ENCODE measurements at places on chromosomes 7 and 10.
A peak's percentile ranks its signal among the peaks of the same experiment; 100 is the strongest.

GRCh38 chr10:92619368-92619767 is 26.4 kb downstream of the KIF11 start:
- no peak for DNase-seq

DNA sequence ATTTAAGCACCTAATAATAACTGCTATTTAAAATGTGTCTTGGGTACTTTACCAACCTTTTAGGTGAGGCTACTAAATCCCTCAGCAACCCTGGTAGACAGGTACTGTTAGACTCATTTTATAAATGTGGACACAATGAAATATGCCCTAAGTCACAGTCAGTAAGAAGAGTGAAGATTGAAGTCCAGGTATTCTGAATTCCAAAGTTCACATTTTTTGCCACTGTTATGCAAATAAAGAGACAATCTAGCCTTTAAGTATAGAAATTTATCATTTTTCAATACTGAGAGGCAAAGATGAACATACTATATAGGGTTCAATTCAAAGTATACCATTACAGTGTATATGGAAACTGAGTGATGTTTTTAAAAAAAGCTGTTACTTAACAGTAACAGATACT is 102.7 kb downstream of the LMBR1 start:
- DNase-seq, result no peak

DNA sequence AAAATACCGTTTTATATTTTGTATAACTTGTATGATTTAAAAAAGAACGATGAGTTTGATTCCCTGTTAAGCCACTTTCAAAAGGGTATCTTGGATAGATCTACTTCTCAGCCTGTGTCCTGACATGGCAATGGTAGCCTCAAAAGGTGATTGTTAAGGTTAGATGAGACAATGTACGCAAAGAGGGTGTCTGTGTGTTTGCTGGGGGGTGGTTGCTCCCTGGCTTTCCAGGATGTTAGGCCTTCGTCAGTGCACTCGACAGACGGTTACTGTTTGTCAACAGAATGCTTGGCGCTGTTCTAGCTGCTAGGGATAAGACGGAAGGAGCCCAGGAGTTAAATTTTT is 90.3 kb downstream of the NEURL1 start:
- DNase-seq, result peak; percentile 17

DNA sequence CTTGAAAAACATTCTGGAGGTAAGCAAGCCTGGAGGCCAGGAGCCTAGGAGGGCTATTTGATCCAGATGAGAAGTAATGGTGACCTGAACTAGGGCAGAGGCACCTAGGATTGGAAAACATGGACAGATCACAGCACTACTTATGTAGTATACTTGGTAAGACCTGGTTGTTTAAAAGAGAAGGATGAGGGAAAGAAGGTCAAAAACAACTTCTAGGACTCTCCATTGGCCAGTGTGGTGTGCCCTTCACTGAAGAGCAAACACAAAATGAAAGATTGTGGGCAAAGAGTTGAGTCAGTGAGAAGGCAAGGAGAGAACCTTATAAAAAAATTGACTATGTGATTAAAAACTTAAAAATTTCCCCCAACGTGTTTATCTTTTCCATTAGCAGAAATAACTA is 14.3 kb downstream of the ANKRD1 start:
- DNase-seq, result no peak

- DNase-seq, result peak; percentile 6
Measured at GRCh38 chr7:134327896-134328295, 11.2 kb upstream of the SLC35B4 start.

DNA sequence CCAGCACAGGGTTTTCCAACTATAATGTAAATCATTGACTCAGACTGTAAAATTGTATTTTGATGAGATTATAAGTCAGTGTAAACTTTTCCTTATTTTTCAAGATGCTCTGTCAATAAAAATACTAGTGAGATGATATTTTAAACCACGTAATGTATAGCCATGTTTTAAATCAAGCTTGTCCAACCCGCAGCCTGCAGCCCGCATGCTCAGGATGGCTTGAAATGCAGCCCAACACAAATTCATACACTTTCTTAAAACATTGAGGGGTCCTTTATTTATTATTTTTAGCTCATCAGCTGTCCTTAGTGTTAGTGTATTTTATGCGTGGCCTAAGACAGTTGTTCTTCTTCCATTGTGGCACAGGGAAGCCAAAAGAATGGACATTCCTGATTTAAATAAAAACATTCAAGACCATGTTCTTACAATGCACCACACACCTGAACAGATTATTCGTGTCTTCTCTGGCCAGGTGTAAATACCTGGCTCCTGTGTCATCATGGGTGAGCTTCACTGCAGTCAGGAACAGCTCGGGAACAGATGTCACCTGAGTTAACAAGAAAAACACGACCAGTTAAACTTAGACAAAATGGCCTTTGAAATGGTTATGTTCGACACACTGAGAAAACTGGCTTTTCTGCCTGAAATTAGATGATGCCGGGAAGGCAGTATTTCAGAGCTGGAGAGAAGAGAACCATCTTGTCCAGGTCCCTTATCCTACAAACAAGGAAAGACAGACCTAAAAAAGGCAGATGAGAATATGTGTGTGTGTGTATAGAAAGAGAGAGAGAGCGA is 5.9 kb downstream of the PITRM1 start:
- DNase-seq, result no peak

DNA sequence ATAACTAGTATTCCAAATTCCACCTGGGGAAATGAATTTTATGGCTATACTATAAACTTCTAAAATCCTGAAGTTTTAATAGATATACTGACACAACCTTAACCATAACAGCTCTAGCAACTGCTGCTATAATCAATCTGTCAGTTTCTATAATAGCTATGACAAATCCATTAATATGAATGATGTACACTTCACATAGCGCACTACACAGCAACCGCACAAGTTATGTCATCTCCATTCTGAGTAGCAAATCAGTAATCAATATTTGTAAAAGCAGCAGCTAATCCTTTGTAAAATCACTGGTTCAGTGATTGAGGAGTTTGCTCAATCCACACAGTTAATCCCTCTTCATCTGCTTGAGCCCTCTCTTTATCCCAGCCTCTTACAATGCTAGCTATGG is 105.3 kb downstream of the SKAP2 start:
- DNase-seq, result no peak

DNA sequence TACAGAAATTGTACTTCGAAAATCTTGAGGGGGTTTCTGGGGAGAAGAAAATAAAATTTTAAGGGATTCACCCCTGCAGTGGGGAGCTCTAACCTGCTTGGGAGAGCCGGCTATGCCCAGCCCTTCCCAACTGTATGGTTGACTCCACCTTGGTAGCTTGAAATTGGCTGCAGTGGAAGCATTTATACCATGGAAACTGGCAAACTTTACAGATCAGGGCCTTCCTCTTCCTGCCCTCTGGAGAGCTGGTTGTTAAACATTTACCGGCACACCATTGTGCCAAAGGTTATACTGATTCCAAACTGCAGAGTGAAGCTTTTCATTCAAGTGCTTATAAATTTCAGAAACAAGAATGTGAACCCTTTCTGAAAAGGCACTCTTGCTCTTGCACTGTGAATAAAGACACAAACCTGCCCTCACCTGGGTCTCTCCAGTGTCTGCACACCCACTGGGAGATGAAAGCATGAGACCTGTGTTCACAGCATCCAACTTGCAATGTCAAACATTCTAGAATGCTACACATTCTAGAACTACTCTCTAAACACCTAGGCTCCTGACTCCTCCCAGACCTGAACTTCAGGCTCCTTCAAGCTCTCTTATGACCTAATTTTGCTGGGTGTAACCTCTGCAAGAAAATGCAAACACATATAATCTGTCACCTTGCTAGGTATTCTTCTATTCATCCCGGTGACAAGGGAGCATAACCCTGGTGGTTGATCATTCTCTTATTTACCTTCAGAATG is 44.7 kb downstream of the ABLIM1 start:
- DNase-seq, result no peak

GRCh38 chr10:58178811-58179210 is 88.9 kb downstream of the IPMK start:
- DNase-seq, result no peak

DNA sequence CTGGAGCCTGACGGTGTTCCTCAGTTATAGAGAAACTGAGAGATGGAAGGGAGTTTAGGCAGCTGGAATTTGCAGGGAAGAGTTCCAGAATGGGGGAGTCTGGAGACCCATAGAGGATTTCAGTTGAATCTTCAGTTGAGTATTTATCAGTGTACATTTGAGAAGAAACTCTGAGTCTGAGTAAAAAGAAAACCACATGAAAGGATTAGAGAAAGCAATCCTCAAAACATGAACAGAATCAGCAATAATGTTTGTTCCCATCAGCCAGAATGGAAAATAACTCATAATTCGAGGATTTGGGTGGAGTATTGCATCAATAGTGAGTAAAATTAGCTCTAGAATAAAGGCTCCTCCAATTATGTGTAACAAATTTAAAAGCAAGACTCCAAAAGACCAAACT is 130.0 kb upstream of the AHR start:
- DNase-seq, result no peak

- no peak for DNase-seq
Measured at GRCh38 chr7:151024435-151025056, at the start of gene ATG9B. ATG9B (minus strand) TSS chr7:151024494; CDS start chr7:151024423, 71 bp downstream.

DNA sequence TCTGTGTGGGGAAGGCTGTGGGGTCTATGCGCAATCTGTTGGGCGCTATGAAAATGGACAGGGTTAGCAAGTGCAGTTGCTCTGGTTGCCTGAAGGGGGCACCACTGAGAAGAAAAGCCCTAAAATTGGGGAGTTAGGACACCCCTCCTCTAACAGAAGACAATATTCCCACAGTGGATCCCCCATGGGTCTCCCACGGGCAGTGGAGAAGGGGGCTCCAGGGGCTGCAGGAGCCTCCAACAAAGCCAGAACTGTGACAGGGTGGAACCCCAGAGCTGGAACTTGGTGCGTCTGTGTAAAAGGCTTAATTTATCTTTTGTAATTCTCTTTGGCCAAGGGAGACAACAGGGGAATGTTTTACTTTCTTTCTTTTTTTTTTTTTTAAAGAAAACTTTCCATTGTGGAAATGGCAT is 12.5 kb upstream of the COL13A1 start:
- DNase-seq, result no peak

- DNase-seq, result no peak
Measured at GRCh38 chr10:117928741-117929140, 118.0 kb downstream of the RAB11FIP2 start.

GRCh38 chr10:30192846-30193608 is 133.6 kb upstream of the JCAD start:
- no peak for DNase-seq

DNA sequence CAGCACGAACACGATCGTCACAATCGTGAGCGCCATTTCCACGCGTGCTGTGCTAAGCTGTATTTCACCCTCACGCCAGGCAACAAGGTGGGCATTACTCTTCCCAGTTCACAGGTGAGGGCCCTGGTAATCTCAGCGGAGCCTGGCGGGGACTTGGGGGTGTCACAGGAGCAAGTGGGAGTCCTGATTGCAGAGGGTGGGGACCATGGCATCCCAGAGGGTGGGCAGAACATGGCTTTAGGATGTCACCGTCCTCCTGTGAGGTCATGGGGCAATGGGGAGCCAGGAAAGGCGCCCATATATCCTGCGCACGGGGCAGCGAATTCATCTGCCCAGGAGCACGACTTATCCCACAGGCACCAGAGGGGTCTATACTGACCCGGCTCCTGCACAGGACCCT is 489.8 kb downstream of the DNAJB6 start:
- DNase-seq, result no peak

DNA sequence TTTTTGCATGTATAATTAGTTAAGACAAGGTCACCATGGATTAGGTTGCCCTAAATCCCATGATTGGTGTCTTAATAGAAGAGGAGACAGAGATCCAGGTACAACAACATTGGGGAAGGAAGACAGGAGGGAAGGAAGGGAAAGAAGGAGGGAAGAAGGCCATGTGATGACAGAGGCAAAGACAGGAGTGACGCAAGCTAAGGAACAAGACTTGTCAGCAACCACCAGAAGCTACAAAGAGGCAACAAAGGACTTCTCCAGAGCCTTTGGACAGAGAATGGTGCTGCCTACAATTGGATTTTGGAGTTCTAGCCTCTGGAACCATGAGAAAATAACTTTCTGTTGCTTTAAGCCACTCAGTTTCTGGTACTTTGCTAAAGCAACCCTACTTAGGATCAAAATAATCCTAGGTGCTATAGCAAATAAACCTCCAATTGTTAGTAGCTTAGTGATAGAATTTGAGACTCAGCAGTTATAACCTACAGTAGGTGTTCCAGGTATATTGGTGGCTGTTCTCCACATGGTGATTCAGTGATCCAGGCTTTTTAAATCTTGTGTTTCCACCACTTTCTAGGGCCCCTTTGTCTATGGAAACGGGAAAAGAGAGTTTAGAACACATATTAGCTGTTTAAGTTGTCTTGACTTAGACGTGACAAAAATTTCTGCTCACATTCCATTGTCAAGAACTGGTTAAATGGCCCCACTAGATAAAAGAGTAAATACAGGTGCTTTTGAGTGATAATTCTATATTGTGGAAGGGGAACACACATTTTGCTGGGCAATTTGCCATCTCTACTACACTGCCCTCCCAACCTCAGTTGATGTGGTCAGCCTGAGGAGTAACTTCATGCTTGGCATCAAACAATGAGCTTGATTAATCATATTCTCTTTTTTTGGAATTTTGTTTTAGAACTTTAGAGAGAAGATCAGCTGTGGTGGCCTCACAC is 70.5 kb upstream of the SP4 start:
- DNase-seq, result no peak

DNA sequence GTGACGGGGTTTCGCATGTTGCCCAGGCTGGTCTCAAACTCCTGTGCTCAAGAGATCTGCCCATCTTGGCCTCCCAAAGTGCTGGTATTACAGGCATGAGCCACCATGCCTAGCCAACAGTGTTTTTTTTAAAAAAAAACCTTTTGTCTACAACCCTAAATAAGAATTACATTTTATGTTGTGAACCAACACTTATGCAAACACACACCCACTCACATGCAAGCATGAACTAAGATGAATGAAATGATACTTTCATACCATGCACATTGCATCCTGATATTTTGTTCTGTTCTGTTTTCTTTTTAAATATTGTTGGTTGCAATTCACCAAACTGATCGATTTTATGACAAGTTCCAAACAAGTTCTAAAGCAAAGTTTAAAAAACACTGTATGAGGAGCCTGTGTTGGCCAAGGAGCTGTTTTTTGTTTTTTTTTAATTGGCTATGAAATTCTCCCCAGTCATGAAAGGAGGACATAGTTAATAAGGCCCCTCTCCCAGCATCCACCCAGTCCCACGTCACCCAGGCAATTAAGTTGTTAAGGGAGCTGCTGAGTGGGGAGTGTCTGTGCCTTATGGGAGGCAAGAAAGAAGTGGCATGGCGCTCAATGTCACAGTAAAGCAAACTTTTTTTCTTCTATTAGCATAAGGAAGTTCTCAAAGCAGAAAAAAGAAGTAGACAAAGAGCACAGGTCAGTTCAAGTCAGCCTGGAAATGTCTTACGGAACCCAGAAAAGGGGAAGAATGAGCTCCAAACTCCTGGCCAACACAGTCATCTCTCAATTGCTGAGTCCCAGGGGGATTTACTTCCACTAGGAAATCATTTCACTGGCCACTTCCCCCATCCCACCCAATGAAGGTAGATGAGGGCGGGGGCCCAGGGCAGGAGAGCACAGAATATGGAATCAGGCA is 50.1 kb downstream of the NOD1 start:
- DNase-seq, result no peak

DNA sequence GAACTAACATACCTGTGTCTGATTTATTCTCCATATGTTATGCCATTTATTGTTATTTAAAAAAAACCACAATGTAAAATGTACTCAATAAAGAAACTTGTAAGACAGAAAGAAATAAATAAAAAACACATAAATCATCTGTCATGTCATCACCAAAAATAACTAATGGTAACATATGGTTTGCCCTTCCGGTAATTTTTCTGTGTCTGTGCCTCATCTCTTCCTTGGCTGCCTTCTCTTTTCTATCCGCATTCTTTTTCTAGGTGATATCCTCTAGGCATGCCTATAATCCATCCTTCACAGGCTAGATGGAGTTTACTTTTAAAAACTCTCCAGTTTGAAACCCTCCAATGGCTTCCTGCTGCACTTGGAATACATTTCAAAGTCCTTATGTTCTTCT is 304.0 kb upstream of the ETV1 start:
- no peak for DNase-seq

Data from NCI-H2029 treated with DMSO at 0.1 percent for 48 hours (cell line).